Stimulated activated CD4-positive, alpha-beta T cell treated with anti-CD3 and anti-CD28 coated beads, Interleukin-2, amount 100 ng/mL, for 24 hours (primary cell): ENCODE measurements at places on chromosomes 2 and 18.

DNA sequence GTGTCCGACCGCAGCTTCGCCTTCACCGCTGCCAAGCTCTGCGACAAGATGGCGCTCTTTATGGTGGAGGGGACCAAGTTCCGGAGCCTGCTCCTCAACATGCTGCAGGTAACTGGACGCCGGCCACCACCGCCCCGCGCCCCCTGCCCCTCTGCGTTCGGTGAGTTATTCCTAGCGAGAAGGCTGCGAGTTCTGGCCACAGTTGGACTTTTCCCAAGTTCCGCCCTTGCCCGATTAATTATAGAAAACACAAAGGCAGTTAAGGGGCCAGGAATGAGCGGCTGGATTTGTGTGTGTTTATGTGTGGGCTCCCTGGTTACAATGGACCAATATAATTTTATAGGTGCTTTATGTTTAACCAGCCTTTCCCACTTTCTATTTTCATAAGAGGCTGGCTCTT lies 189.2 kb downstream of the SMAD7 start:
- no peak for DNase-seq

DNA sequence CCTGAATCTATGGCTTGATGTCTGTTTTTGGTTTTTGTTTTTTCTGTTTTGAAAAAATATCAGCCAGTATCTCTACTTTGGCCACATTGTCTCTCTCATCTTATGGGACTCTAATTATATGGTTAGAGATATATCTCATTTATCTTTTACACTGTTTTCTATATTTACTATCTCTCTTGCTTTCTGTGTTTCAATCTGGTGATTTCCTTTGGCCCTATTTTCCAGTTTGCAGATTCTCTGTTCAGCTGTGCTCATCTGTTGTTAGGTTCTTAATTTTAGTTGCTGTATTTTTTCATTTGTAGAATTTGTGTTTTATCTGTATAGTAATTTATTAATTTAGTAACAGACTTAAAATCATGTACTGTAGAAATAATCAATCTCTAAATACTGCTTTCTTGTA lies 41.3 kb upstream of the ELAC1 start:
- DNase-seq: no peak

DNA sequence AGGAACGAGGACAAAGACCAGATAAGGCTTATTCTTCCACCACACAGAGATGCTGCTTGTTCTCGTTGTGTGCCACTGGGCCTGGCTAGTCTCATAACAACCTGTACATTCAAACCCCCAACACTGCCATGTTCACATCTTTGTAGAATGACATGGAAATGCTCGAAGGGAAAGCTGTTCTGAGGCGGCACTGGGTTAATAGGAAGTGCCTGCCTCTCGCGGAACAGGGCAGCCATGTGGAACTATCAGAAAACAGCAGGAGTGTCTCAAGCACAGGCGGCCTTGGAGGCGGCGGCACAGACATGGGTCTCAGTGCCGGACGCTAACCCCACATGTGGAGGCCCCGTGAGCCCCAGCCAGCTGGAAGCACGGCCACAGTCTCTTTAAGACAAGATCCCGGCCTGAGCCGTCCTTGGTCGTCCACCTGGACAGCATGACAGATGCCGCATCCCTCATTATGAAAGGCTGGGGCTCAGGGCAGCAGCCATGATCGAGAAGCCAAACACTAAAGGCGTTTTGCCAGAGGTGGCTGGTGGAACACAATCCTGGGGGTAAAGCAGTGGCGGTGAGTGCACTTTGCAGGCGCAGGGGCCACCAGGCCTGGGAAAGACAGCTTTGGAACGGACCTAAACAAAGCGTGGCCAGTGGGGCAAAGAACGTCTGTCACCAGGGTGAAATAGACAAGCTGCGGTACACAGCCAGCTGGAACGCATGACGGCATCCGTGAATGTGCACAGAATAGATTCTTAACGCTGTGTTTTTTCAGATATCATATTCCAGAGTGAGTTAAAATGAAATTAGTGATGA lies 161.0 kb downstream of the HDAC4 start:
- DNase-seq: no peak

DNA sequence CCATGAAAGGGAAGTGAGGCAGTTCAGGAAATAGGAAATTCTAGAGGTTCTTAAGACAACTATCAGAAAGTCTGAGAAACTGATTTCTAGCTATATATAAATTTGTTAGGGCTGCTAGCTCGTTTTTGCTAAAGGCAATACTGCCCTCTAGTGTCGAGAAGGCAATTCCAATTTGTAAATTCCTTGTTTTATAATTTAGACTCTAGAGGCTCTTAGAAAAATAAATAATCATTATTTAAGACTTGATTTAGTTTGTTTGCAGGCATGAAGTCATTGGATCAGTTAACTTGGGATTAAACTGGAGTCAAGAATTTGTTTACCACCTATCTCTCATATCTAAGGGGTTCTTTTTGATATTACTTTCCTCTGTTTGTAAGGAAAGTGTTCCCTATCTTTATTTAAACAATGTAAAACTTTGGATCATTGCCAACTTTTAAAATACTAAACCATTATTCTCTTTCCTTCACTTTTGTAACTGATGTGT lies 66.2 kb downstream of the ACVR2A start:
- DNase-seq: peak; percentile 31

DNA sequence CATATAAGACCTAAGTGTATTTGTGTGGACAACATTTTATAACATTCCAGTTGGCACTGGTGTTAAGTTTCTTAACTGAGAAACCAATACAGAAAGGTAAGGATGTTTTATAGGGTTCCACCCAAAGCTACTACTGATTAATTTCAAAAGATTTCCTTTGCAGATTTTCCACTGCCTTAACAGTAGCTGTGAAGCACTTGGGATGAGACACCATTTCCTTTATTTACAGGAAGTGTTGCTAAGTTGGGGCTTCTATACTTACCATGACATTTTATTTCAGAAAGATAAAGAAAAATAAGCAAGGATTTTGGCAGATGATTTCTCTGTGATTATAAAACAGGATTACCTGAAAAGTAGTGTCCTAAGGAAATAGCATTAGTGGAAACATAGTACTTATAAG lies 234.3 kb downstream of the CALCRL start:
- no peak for DNase-seq

- no peak for DNase-seq
Measured at GRCh38 chr2:230657462-230657861, 55.2 kb upstream of the CAB39 start.

GRCh38 chr2:240872317-240873097 lies 3.9 kb downstream of the AGXT start:
- no peak for DNase-seq

- no peak for DNase-seq
Measured at GRCh38 chr2:239926587-239927232, 98.4 kb downstream of the NDUFA10 start.

DNA sequence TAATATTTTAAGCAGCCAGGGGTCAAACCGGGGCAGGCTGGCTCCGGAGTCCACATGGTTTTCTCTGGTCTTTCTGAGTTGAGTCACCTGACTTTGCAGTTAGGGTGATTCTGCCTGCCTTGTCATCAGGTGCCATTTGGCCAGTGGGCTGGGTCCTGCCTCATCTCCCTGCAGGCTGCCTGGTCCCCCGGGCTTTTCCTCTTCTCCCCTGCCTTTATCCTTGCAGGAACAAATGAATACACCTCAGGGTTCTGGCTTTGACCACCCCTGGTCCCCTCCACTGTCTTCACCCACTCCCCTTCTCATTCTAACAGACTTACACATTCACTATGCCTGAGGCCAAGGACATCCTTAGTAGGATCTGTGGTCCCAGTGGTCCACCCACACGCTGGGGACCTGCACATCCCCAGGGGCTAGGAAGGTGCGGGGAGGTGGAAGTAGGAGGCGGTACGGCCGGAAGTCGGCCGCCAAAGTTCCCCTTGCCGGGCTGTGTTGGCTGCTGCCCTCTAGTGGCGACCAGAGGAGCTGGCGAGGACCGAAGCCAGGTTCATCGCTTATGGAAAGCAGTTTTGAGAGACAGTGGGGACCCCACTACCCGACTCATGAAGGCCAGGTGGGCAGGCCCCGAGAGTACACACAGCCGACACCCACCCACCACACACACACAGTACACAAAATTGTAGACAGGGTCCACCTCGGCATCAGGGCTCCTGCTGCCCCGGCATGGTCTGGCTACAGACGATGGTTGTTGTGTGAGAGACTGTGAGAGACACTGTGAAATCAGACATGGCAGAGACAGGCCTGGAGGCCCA lies 6.3 kb upstream of the TEX261 start:
- DNase-seq: peak; percentile 83

DNA sequence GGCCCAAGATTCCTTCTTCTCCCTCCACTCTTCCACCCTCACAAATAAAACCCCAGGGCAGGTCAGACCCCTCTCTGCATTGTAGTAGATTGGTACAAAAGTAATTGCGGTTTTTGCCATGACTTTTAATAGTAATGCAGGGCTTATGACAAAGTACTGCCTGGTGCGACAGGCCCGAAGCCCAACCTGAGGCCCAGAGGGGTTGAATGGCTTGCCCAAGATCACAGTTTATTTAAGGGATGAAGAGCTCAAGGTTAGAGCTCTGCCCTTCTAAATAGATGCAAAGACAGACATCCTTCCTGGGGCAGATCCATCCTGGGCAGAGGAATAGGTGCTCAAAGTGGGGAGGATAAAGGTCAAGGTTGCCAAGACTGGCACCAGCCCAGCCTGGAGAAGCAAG lies 899 bp upstream of the PSTPIP2 start:
- DNase-seq: no peak

GRCh38 chr2:98801286-98801685 lies 70.4 kb upstream of the MGAT4A start:
- DNase-seq: no peak

DNA sequence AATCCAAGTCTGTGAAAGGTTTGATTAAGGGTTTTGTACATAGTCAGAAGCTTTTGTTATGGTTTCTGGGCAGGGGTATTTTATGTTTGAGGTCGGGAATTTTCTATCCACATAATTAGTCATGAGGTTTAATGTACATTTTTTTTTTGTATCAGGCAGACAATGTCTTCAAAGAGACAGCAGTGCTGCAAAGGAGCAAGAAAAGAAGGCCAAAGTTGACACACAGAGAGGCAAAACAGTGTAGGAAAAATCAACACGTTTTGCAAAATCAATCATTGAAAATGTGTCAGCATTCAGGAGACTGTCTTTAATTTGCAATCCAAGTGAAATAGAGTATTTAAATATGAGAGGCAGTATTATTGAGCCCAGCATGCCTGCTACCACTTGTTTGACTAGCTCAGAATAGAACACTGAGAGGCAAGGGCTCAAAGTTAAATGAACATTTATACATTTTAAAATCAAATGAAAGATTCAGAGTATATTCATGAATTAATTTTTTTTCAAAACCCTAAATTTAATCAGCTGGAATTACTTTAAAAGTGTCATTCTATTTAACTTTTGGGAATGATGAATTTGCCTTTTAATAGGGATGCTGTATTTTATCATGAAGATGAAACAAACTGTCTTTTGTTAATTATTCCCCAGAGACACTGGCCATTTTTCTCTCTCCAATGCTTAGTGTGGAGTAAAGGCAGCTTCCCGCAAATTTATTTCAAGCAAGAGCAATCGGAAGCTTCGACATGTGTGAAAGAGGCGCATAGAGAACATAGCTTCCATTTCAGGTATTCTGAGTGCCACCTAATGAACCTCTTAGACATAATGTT lies 11.3 kb downstream of the VRK2 start:
- DNase-seq: no peak

DNA sequence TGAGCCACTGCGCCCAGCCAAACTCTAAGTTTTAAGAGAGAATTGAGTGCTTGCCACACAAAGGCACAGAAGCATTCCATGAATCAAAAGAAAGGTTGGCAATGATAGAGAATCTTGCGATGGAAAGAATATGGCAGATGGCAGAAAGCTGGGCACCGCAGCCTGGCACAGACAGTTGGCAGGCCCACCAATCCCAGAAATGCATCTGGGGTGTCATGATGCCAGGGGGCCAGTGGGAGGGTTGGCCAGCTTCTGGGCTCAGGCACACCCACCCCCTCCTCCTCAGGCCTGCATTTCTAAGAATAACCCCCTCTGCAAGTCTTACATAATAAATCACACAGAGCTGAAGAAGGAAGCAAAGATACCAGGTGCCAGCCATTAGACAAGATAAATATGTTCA lies 19.6 kb downstream of the ZNF2 start:
- DNase-seq: no peak

DNA sequence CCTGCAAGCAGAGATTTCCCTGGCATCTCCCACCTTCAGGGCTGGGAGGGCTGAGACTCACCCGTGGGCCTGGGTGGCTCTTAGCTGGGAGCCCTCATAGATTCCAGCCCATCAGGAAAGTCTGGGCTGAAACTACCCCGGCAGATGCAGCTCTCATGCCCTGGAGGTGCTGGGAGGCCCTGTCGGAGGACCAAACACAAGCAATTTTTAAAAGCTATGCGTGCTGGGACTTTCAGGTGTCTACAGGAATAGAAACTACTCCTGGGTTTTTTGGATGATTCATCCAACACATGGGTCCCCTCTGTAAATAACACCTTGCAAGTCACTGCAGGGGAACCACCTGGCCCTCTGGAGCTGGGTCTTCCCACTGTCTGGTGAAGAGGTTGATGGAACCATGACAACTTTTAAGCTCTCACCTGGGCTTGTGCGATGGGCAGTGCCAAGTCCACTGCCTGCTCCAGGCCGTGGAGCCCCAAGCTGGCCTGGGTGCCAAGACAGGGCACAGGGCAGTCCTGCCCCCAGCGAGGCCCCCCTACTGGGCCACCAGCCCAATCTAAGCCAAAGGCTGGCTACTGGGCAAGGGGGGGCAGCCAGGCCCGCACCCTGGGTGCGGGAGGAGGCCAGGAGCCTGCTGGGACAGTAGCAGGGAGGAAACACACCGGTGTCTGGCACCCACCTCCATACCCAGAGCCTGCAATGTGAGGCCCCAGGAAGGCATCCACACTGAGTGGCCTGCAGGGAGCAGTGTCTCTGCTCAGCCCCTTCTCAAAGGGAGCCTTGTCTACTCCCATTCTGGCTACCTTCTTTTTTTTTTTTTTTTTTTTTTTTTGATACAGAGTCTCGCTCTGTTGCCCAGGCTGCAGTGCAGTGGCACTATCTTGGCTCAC lies 1.1 kb upstream of the GPR55 start:
- DNase-seq: peak; percentile 62

DNA sequence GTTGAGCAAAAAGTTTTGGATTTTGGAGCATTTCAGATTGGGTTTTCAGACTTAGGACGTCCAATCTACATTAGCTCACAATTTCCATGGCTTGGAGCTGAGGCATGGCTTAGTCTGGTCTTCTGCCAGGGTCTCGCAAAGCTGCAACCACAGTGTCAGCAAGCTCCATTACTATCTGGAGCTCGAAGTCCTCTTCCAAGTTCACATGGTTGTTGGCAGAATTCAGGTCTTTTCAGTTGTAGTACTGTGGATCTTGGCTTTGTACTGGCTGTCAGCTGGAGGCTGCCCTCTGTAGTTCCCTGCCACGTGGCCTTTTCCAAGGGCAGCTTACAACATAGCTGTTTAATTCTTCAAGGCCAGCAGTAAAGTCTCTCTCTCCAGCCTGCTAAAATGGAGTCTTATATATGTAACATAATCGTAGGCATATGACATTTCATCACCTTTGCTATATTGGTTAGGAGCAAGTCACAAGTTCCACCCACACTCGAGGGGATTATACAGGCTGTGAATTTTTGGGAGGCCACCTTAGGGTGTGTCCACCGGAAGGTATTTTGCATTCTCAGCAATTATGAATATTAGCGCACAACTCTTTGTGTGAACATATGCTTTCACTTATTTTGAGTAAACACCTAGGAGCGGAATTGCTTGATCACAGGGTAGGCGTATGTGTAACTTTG lies 41.5 kb upstream of the EPC2 start:
- DNase-seq: peak; percentile 21
